EH (cell line): ENCODE measurements at places on chromosomes 11 and 22.

GRCh38 chr11:41866525-41866924 is 407.1 kb upstream of the LRRC4C start:
- peak; percentile 29 for DNase-seq

DNA sequence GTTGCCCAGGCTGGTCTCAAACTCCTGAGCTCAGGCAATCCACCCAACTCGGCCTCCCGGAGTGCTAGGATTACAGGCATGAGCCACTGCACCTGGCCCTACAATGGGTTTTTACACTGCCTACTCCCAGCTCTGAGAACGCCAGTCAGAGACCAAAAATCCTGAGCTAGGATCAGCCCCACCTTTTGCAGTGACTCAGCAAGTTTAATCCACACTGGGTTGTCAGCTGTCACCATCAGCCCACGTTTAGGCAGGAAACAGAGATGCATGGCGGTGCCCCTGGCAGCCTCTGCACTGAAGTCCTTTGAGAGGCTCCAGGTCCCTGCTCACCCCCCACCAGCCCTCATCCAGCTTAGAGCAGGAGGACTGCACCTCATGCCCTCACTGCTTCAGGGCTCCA is 117.6 kb downstream of the ARHGAP8 start:
- DNase-seq: peak; percentile 29

DNA sequence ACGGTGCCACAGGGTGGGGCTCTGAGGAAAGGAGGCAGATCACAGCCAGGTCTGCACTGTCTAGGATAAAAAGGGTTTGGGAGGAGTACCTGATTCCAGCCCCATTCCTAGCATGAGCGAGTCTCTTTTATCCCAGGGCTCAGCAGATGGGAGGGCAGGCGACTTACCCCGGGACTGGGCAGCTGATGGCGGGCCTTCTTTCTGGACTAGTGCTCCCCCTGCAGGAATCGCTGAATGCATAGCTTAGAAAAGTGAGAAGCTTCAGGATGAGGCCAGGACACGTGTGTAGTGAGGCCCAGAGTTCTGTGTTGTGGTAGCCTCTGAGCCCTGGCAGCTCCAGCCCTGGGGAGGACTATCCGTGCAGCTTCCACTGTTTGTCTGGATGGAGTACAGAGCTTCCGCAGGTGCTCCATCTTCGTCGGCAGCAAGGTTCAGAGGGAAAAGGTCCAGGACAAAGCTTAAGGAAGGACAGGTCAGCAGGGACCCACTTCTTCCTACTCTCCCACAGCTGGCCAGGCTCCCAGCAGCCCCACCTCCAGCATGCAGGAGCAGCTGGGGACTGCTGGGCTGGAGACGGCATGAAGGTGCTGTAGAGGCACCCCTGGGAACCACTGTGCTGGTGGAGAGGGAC is 30.4 kb downstream of the COMMD9 start:
- DNase-seq: peak; percentile 77

- DNase-seq: no peak
These were observed 20.6 kb downstream of the EHF start for GRCh38 chr11:34641456-34641855.

DNA sequence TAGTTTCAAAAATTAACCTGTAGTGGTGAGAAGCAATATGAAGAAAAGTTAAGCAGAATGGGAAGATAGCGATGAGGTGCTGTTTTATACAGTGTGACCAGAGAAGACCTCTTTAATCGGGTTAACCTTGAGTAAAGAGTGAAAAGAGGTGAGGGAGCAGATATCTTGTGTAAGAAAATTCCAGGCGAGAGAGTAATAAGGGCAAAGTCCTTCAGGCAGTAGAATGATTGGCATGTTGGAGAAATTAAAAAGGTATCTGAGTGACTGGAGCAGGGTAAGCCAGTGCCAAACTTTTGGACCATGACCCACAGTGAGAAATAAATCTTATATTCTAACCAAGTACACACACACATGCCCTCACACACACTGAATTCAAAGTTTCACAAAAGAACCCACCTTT is 374.7 kb upstream of the LARGE1 start:
- DNase-seq: no peak

- no peak for DNase-seq
These were observed 23.3 kb upstream of the FAM181B start for GRCh38 chr11:82756765-82757639.

GRCh38 chr22:38872831-38873248 is 824 bp upstream of the CBX6 start:
- peak; percentile 45 for DNase-seq

GRCh38 chr11:62152245-62153086 is 28.7 kb downstream of the INCENP start:
- no peak for DNase-seq

GRCh38 chr22:50175191-50175461 is 4.6 kb downstream of the PANX2 start:
- DNase-seq: no peak
